ENCODE measurements at places on chromosomes 5 and 9.

DNA sequence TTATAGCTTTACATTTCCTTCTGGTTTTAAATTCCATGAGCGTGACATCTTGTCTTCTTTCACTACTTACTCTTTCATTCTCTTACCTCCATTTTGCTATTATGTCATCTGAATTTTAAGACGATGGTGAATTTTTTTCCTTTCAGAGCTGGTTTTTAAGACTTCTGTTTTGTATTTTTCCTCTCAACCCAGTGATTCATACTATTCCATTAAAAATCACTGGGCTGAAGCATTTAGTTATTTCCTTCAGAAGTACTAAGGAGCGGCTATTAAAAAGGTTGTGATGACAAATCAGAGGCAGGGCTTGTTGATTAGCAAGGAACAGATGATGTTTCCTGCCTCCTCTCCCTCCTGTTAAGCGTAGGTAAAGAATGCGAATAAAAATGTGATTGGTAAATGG, 16.5 kb downstream of the AGXT2 start:
- no peak for DNase-seq

DNA sequence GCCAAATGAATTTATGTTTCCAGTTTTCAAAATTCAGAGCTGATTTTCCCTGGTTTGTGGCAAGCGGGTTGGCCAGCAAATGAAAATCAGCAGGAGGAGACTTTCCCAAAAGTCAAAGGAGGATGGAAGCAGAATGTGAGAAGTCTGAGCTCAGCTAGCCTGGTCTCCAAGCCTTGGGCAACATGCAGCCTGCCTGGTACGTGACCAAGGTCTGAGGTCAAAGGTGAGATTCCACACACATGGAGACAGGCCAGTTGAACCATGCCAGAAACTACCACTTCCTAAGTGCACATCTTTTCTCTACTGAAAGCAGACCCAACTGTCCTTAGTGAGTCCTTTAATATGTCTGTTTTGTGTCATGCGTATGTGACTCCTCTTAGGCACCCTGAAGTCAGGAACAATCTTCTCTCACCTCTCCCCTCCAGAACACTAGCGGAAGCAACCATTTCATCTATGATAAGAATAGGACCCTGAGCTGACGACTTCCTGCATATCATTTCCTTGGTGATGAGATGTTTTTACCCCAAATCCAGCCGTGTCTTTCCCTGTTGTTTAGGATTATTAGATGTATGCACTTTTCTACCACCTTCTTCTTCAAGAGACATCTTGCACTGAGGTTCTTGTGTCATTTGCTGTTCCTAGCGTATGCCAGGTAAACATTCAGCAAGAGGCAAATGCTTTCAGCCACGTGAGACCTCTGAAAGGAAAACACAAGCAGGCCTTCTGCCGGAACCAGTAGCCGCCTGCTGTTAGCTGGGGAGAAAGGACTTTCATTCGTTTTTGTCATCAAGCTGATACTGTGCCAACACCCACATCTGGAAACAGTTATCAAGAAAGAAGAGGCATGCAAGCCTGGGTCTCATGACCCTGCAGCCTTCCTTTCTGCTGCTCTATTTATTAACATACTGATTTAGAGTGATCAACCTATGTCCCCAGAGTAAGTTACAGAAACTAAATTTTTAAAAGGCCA, 9.7 kb upstream of the TGFBI start:
- DNase-seq: no peak

DNA sequence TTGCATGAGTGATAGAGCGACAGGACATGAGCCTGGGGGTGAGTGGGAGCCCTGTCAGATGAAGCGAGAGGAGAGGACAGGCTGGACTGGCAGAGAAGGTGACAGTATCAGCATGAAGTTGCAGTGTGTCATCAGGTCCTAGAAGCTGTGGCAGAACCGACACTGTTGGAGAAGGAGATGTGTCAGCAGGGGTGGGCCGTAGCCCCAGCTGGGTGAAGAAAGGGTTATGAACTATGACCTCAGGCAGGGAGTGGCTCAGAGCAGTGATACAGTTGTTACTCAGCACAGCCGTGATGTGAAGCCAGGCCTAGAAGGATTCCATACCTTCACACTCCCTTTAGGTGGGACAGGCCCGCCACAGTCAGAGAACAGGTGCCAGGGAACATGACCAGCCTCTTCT, 7.6 kb downstream of the PCYOX1L start:
- DNase-seq: no peak

- no peak for DNase-seq
Measured at GRCh38 chr5:98940581-98940980, 11.8 kb upstream of the CHD1 start.

Data from NCI-H1694 treated with DMSO at 0.1 percent for 48 hours (cell line).